ENCODE measurements at places on chromosomes 4 and X.

- no peak for DNase-seq
Measured at GRCh38 chrX:38649674-38650647, 88.6 kb downstream of the TSPAN7 start.

DNA sequence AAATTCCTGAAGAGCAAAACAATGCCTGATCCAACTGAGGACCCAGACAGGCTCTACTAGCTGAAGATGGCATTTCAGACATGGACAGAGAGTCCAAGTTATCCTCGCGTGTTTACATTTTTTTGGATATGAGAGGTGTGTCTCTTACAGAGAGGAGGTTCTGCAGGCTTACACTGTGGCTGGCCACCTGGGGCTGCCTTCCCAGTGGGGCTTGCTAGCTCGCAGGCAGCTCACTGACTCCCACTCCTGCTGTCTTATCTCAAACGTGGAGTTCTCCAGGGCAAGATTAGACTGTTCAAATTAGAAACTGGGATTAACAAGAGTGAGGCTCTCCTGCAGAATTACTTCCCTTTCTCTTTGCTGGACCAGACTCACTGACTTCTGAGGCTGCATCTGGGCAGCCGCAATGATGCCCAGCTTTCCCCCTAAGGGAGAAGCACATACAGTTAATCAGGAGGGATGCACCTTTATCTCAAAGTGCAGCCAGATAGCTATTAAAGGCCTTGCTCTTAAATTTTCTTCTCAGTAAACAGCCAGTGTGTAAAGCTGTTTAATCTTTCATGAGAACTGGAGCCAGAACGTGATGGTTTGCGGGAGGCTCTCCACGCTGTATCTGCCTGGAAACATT is 123.0 kb downstream of the ENPP6 start:
- DNase-seq = no peak

GRCh38 chr4:96473246-96473645 is 633.4 kb downstream of the PDHA2 start:
- no peak for DNase-seq

- no peak for DNase-seq
Measured at GRCh38 chr4:41822325-41822724, 73.8 kb upstream of the PHOX2B start.

GRCh38 chr4:139018971-139019758 is 3.6 kb downstream of the NOCT start:
- no peak for DNase-seq
